ENCODE measurements at places on chromosomes 4 and X.

DNA sequence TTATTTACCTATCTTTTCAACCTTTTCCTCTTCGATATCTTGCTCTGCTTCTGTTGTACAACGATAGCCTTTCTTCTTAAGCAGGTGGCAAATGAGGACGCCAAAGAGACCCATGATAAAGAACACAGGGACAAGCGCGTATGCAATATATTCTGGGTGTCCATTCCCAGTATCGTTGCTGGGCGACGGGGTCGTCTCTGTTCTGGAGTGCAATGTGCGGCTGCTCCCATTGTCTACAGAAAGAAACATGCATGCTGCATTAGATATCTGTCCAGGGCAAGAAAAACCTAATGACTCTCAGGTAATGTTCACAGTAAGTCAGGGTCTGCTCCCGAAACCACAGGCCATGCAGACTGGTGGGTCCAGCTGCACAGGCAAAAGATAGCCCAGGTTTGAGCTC is 36.9 kb downstream of the RELL1 start:
- DNase-seq = no peak

- DNase-seq = no peak
Measured at GRCh38 chrX:10574663-10575062, 45.7 kb downstream of the MID1 start.

- no peak for DNase-seq
Measured at GRCh38 chr4:117771647-117772337, 262.5 kb upstream of the NDST3 start.

DNA sequence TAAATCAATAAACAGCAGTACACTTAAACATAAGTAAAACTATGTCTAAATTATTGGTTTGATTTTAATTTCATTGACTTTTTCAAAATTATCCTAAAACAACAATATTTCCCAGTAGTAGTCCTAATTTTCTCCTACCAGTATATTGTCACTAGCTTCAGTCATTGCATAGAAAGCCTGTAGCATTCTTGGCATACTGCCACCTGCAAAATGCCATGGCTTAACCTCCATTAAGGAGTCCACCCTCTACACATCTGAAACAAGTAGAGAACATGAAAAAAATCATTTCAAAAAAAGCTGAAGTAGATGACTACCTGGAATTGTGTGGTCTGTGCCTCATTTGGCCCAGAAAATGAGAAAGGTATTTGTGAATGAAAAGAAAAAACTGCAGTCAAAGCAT is 348.5 kb downstream of the INPP4B start:
- DNase-seq = no peak

DNA sequence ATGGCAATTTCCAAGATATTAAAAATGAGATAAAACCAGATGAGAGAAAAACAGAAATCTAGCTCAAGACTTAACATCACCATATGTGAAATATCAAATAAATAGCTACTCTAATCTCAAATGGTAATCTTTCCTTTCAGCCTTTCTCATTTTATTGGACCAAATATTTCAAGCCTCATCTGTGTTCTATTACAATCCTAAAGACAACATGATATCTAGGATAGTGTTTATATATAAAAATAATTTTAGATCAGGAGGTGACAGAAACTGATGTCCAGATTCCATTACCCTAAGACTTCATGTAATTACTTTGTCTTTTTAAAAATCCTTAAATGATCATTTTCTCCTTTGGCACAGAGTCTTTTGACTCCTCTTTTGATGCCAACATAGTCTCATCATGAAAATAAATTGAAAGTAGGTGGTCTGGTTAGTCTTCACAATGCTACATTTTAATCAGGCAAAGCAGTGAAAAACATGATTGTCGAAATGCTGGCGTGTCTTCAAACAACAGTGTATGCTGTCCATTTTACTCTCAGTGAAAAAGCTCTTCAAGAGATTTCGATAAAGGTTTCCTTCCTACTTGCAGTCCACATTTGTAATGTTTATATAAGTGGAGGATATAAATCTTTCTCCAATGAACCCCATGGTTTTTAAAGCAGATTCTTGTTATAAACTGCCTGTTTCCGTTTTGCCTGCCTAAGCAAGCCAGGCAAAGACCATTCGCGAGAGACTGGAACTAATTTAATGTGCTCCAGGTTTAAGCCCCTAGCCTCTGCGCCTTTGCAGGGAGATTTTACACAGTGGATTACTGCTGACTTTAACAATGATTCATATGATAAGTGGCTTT is 169.8 kb downstream of the SCFD2 start:
- DNase-seq = no peak

GRCh38 chrX:105314458-105314857 is 94.0 kb upstream of the TEX13A start:
- DNase-seq = no peak

- no peak for DNase-seq
Measured at GRCh38 chrX:133380711-133381619, 34.3 kb downstream of the GPC4 start.

- DNase-seq = no peak
Measured at GRCh38 chr4:148814030-148814429, 371.8 kb upstream of the NR3C2 start.

- DNase-seq = no peak
Measured at GRCh38 chr4:3062471-3062870, 11.9 kb downstream of the HTT-AS start.

- DNase-seq = peak; percentile 42
Measured at GRCh38 chrX:115642895-115643530, 82.0 kb downstream of the PLS3 start.

- peak; percentile 83 for DNase-seq
Measured at GRCh38 chr4:129278868-129279267, 182.9 kb downstream of the C4orf33 start.

DNA sequence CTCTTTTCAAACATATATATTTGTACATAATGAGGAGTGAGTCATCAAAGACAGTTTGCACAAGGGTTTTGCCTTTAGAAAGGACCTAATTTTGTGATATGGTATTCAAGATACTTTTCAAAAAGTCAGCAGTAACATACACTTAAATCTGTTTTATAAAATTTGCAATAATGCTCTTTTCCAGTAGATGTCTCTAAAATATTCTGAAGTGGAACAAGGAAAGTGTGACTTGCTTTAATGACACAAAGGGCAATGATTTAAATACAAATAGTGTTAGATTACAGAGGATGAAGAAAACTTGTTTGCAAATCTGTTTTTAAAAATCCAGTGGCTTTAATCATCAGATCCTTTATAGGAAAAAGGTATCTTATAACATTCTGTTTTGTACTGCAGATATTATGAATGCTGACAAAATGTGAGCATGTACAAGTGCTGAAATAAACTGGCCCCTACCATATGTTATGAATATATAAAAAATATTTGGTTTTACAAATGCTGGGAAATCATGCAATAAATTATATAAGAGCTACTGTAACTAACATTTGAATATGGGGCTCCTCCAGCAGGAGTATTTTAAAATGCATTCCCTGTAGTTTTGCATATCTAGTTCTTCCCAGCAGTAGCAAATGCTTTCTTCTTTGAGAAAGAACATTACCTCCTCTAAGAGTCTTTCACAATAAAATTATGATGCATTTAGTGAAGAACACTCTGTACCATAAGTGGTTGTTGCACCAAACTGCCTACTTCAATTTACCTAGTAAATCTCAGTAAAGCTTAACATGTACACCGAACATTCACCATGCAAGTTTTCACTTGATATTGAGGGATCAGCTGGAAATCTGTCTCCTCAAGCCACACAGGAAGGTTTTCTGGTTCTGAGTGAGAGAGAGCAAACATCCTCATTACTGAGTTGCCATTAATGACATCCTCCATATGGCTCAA is 20.2 kb downstream of the MMRN1 start:
- peak; percentile 8 for DNase-seq

DNA sequence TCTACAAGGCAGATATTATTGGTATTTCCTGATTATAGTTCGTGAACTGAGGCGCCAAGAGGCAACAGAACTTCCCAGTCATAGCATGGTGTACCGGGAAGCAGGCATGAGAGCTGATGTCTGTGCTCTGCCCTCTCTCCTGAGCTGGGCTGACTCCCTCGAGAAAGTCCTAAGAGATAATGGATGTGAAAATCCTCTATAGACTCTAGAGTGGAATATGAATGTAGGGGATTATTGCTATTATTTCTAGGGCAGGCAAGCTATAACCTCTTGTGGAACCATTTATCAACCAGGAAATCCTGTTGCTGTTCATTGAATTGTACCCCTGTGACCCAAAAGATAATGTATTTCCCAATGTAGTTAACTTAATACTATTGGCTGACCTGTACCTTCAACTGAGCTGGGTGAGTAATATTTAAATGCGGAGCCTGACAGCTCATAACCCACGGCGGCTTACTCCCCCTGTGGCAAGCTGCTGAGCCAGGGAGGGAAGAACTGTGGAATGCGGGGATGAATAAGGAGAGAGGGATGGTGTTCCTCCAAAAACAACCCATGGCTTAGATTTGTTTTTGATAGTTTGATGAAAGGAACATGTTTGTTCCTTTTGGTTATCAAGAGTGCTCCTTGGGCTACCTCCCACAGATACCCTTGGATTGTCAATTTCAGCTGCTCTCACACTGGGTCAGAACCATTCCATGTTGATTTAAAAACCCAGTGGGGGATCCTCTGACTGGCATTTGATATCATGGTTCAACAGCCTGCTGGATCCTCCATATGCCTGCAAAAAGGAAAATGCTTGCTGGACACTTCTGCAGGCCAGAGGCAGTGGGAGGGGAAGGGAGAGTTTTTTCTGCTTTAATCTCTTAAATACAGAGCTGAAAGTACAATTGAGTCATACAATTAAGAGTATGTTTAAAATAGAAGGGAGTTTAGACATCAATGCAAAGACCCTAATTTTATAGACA is 339.0 kb upstream of the BOD1L1 start:
- DNase-seq = no peak

GRCh38 chr4:152063621-152064240 is 302.9 kb upstream of the GATB start:
- DNase-seq = peak; percentile 55

GRCh38 chr4:14853176-14853943 is 148.9 kb upstream of the CPEB2 start:
- DNase-seq = no peak

DNA sequence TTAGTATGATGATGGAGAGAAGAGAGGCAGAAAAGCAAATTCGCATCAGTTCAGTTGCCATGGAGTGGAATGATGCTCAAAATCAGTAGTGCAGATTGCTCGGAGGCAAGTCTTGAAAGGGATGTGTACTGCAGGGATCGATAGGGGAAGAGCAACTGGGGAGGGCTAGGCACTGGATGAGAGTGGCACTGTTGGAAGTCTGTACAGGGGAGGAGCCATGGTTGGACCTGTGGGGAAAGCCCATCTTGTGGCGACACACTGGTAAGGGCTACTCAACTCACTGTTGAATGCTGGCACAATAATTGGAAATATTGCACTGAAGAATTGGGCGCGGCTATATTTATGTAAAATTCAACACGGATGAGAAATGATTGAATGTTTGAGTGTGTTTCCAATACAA is 1.2 kb downstream of the RAB9B start:
- no peak for DNase-seq

DNA sequence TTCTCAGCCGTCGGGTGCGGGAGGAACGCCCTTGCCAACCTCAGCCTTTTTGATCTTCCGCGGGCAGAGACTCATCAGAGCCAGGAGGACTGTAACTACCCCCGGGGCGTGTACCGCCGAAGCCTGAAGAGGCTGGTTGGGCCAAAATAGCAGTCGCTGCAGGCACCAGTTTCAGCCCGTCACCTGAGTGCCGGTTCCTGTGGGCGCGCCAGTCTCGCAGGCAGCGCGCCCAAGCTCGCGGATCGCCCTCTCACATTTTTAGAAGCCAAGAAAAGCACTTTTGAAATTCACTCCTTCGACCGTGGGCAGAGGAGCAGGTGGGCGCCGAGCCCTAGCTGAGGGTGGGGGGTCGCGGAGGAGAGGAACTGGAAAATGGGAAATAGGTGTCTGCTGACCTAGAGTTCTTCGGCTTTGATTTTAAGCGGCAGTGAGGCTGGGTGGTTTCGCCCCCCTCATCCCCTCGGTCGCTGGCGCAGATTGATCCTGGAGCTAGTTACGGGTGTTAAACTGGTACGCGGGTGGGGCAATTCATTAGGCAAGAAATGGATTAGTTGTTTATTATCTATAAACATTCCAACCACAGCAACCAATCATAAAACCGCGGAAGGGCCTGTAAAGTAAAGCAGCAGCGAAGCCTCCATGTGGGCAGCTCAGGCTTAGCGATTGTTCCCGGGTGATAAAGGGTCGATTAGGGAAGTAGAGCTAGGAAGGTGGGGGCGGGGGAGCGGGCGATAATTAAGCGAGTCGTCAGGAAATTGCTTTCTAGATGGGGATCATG is 69.2 kb downstream of the FBXO8 start:
- no peak for DNase-seq

- DNase-seq = no peak
Measured at GRCh38 chr4:176788971-176789370, 3.8 kb downstream of the VEGFC start.

- no peak for DNase-seq
Measured at GRCh38 chr4:69910016-69910782, 20.7 kb upstream of the CSN1S1 start.

DNA sequence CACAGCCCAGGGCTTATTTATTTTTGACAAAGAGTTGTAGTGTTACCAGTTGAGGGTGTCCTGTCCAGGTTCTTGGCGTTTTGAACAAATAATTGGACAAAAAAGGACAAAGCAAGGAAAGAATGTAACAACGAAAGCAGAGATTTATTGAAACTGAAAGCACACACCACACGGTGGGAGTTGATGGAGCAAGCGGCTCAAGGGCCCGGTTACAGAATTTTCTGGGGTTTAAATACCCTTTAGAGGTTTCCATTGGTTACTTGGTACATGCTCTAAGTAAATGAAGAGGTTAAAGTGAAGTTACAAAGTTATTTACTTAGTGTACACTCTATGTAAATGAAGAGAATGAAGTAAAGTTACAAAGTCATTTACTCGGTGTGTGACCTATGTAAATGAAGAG is 27.8 kb upstream of the OPHN1 start:
- no peak for DNase-seq

GRCh38 chr4:11426731-11427120 is 2.0 kb downstream of the HS3ST1 start:
- DNase-seq = no peak

DNA sequence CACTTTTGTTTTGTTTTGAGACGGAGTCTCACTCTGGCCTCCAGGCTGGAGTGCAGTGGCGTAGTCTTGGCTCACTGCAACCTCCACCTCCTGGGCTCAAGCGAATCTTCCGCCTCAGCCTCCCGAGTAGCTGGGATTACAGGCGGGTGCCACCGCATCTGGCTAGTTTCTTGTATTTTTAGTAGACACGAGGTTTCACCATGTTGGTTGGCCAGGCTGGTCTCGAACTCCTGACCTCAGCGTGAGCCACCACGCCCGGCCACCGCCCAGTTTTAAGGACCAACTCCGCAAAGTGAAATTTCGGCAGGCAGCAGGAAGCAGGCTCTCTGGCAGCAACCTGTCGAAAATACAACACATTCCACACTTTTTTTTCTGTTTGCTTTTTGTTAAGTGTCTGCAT is 13.4 kb downstream of the DHRSX start:
- no peak for DNase-seq

DNA sequence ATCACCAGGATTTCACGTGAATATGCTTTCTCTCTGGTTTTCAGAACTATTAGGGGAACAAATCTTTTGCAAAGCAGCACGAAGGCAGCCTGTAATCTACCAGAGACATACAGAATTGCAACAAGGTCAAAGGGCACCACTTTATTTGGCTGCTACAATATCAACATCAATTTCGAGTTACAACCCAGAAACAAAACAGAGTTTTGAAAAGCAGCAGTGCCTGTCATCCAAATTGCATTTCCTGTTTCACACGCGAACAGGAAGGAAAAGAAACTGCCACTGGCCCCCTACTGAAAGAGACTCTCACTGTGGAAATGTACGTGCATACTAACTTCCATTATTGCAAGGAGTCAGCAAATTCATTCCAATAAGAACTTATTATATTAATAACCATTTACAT is 17.1 kb upstream of the C1QTNF7 start:
- DNase-seq = no peak
